ENCODE measurements at places on chromosomes 7 and 10.

DNA sequence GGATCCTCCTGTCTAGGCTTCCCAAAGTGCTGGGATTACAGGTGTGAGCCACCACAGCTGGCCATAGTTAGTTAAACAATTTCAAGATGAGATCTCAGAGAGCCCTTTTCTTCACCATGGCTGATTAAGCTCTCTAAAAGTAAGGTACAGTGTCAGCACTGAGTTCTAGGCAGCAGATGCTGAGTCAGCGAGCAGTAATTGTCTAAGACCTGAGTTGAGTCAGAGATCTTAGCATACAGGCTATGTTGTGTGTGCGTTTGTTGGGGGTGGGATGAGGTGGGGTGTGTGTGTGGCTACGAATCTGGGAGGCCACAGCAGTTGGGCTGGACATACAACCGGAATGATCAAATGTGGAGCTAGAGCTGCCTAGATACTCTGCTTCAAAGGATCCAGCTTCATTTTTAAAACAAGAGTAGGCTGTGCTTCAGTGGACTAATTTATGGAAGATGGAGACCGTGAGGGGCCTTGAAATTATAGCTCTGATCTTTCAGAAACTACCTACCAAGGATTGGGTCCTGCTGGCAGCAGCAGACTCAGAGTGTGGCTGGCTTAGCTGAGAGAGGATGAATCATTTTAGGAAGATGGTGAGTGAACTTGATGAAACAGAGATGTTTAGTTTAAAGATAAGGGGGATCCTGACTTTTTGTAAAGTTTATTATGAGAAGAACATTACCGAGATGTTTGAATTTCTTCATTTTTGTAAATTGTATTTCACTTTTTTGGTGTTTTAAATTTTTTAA, 17.5 kb upstream of the MTPN start:
- no peak for DNase-seq

DNA sequence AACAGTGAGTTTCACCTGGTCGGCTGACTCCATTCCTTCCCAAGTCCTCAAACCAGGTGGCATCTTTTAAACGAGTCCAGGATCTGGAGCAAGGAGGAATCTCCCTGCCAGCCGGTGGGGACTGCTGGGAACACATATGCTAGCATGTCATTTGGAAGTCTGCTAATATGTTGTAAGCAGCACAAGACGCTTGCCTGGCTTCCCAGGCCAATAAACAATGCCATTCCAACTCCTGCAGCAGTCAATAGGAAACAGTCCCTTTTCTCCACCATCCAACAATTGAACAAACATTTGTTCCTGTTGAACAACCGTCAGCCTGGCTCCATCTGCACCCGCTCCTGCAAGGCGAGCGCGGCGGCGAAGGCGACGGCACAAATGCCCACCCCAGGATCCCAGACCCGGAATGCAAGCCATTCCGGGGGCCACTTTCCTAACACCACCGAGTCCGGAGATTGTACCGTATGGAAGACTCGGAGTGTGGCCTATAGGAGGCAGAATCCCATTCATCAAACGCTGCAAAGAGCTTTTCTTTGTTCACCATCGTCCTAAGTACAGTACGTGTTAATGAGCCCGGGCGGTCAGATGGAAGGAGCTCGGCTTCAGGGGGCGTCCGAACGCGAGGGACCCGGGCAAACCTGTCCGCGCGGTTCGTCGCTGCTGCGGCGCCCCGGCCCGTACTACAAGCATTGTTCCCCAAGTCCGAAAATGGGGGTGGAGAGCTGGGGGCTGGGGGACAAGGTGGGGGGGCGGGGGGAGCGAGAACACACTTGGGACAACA, 1.6 kb downstream of the FAM53B start:
- peak; percentile 70 for DNase-seq

- peak; percentile 91 for DNase-seq
These were observed 98.0 kb upstream of the ANLN start for GRCh38 chr7:36291387-36292316.

DNA sequence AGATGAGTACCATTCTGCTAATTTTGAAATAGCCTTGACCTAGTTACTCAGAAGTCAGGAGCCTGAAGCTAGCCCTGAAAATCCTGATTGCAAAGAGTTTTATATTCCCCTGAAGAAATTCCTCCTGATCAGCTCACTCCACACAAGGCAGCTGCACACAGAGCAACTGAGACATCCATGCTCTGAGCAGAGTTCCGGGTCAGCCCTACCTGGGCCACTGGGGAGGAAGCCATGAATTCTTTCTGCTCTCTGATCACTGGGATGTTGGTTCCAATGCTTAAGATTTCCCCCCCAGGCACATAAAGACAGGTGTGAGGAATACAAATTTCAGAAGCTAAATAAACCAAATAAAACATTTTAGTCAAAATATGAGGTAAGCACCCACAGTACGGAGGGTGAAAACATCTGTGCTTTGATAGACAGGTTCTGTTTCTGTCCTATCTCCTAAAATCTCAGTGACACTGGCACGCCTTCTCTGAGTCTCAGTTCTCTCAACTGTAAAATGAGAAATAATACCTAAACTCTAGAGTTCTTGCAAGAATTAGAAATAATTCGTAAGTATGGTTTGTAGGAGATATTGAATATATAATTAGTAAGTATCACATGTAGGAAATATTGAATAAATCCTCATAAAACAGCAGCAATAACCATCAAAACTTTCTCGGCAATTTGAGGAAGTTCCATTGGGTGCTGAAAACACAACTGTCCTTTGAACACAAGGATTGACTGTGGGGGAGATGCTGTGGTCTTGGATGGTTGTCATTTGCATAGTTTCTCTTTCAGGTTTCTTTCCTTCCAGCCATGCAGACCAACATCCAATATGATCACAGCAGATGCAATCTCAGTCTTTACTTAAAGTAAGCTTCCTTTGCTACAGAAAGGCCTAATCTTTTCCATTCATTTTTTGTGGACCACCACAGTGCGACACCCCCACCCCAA, 133.0 kb upstream of the TNS3 start:
- no peak for DNase-seq

- no peak for DNase-seq
These were observed 103.8 kb upstream of the GPR26 start for GRCh38 chr10:123562387-123562786.

Measured in large intestine (tissue), 12 donors.